ENCODE measurements at places on chromosomes 13 and 19. TPM values are rescaled to one million over a fixed set of nuclear protein-coding genes. Genes with fewer than 3 reads are reported as not detected.

Gene WDR83
- total RNA-seq, result 21.2 TPM

Gene C1QTNF9
- not detected for total RNA-seq

Gene ACP7
- total RNA-seq, result 3.8 TPM

Gene ONECUT3
- total RNA-seq, result 0.05 TPM

Gene SPINT2
- 1,161 TPM for total RNA-seq

Gene F2RL3
- not detected for total RNA-seq

- DNase-seq, result no peak
These were observed 22.2 kb downstream of the SOHLH2 start for GRCh38 chr13:36192166-36192565.

- DNase-seq, result no peak
These were observed 38.7 kb downstream of the IGFL2 start for GRCh38 chr19:46186717-46187101.

- DNase-seq, result no peak
These were observed 30.0 kb upstream of the POP4 start for GRCh38 chr19:29576046-29576606.

GRCh38 chr19:45347570-45348366 lies 7.2 kb downstream of the KLC3 start:
- no peak for DNase-seq

Data from PC-9 (cell line).